ENCODE measurements at places on chromosomes 11 and 22. TPM values are rescaled to one million over a fixed set of nuclear protein-coding genes. Genes with fewer than 3 reads are reported as not detected.

GRCh38 chr11:61728940-61729219, 23.6 kb upstream of the MYRF start:
- DNase-seq: peak; percentile 80

DNA sequence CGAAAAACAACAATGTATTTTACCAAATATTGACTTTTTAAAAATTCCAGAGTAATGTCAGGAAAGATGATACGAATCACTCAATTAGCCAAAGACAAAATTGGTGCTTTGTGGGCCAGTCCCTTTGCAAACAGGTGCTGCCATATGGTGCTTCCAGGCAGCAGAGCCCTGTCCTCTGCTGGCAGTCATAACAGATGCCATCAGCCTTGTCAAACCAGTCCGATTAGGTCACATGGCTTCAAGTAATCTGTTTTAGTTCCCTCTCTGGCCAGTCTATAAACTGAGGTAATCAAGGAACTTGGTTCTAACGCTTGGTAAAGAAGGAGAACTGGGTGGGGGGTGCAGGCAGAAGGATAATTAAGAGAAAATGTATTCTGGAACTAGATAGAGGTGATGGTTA, 49.1 kb upstream of the CAPRIN1 start:
- DNase-seq: no peak

The PRSS23 gene
- polyA plus RNA-seq: 247 TPM

DNA sequence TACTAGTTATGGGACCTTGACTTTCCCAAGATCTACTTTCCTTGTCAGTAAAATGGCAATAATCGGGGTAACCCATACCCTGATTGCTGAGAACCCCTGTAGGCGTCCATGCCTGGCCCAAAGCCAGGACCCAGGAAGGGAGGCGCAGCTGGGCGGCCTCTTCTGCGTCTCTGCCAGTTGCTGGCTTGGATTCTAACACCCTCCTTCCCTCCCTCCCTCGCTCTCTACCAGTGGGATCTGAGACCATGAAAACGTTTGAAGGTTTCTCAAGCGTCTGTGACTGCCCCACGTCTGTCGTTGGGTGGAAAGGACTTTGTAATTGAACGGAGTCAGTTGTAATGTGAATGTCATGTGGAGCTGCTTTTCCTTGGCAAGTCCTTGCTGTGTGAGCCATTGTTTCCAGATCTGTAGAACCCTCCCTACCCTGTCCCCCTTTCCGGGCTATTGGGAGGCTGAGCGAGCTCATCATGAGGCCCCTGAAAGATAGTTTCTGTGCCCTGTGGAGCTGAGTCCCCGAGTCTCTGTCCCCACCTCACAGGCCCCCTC, 47.8 kb downstream of the PARVB start:
- no peak for DNase-seq

DNA sequence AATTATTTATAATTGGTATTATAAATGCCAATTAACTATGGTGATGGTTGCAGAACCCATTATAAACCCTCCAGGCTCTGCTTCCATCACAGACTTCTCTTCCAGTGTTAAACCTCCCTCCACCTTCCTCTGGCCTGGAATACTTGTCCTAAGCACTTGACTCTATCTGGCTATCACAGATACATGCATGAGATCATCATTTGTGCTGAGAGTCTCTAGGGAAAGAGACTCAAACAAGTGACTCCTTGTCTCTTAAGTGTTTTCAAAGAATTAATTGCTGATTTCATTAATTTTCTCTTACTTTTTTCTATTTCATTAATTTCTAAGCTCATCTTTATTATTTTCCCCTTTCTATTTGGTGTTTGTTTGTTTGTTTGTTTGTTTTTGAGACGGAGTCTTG, 29.1 kb downstream of the RTL6 start:
- no peak for DNase-seq

GRCh38 chr11:43459246-43459645, 100.5 kb downstream of the TTC17 start:
- DNase-seq: no peak

The NPAS4 gene
- not detected for polyA plus RNA-seq

DNA sequence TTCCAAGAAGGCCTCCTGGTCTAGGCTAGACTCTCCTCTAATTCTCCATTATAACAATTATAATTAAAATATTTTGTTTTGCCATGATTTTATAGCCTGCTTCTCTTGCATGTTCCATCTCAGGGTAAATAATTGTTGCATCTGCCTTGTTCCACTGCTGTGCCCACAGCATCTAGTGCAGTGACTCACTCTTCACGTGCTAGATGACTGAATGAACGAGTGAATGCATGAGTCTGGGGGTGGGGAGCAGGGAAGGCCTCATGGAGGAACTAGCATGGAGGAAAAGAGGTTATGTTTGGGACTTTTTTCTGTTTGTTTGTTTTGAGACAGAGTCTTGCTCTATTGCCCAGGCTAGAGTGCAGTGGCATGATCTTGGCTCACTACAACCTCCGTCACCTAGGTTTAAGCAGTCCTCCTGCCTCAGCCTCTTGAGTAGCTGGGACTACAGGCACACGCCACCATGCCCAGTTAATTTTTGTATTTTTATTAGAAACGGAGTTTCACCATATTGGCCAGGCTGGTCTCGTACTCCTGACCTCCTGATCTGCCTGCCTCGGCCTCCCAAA, 5.2 kb upstream of the OAF start:
- peak; percentile 10 for DNase-seq

DNA sequence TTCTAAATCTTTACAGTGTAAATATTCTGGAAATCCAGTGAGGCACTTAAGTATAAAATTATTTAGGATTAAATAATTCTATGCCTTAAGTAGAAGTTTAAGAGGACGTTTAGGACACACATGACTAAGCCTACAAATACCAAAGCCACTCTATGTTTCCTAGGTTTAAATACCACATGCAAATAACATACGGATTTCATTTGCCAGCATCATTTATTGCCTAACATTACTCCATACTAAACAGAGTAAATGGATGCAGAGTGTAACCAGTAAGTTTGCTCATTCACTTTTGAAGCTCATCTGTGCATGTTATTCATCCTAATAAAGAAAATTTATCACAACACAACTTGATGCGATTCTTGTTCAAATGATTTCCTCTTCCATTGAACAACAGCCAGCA, 4.1 kb downstream of the BDNF start:
- no peak for DNase-seq

All from A549 (cell line).